Fibroblast of skin of abdomen (primary cell): ENCODE measurements at places on chromosomes 5 and 9.

GRCh38 chr9:115514454-115514853 is 396.5 kb upstream of the TNC start:
- DNase-seq = no peak

DNA sequence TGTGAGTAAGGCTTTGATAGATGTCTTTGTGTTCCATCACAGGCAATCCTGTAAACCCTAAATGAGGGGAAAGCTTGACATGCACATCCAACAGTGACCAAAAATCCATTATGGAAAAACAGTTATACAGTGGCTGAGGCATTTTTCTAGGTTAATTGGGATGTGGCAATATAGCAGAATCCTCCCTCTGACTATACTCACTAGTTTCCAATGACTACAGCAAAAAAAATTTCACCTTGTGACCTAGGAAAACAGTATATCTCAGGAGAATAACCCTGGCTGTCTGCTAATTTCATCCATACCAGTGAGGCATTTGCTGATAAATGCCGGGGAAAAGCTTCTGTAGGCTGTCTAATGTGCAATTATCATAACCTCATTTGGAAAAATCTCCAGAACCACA is 49.9 kb upstream of the SNCAIP start:
- peak; percentile 70 for DNase-seq

DNA sequence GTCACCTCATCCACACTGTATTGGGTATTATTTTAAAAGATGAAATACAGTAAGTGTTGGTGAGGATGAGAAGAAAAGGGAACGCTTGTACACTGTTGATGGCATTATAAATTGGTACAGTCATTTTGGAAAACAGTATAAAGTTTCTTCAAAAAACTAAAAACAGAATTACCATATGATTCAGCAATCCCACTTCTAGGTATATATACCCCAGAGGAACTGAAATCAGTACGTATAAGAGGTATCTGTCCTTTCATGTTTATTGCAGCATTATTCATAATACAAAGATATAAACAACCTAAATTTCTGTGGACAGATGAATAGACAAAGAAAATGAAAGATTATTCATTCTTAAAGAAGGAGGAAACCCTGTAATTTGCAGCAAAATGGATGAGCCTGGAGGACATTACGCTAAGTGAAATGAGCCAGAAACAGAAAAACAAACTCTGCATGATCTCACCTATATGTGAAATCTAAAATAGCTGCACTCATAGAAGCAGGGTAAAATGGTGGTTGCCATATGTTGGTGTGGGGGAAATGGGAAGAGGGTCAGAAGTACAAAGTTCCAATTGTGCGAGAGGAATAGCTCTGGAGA is 191.6 kb downstream of the TRIM36 start:
- no peak for DNase-seq

DNA sequence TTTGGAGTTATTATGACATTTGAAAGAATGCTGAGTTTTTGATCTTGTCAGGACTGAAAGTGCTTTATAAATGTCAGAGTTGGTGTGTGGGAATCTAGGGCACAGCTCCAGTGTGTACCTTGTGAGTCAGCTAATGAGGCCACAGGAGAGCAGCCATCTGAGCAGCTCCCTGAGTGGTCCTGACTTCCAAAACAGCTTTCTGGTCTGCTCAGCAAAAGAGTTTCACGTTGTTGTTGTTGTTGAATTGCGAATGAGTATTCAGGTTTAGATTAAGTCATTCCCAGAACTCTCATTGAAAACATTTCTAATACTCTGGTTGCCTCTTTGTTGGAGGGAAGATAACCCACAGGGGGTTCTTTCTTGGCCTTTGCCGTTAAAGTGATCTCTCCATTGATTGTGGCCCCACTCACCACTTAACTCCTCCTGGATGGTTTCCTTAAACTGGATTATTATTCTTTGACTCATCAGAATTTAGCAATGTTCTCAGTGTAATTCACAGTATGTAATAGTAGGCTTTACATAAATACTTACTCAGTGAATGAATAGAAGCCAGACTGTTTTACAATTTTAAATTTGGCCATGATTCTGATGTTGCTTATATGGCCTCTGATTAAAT is 125.1 kb upstream of the SGCD start:
- peak; percentile 90 for DNase-seq

DNA sequence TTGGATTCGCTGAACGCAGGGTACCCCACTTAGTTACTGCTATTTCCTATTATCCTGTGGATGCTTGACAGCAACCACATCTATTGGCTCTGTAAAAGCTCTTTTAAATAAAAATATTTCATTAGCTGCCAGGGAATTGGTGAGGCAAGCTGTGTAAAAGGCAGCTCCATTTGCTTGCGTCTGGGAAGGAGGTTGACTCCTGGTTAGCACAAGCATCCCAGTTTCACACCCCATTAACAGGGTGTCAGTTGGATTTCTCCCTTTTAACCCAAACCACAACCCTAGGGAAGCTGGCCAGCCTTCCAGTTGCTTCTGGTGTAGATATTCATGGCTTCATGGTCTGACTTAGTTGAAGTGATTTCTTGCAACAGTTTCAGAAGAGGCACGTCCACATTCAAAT is 151.0 kb downstream of the GPBP1 start:
- DNase-seq = peak; percentile 88

DNA sequence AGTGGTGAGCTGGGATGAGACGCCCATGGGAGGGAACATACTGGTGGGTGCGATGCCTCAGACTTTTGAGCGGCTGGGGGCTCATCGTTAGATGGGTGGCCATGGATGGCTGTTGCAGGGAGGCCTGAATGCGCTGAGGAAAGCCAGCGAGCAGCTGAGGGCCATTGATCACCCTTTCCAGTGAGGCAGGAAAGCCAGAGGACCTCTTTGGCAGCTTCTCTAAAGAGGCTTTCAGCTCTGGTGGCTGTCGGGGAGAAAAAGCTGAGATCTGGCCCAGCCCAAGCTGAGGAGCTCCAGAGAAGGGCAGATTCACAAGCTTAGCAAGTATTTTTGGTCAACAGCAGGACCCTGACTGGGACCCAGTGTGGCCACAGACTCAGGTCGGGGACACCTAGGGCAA is 13.3 kb upstream of the VAV2 start:
- DNase-seq = no peak

DNA sequence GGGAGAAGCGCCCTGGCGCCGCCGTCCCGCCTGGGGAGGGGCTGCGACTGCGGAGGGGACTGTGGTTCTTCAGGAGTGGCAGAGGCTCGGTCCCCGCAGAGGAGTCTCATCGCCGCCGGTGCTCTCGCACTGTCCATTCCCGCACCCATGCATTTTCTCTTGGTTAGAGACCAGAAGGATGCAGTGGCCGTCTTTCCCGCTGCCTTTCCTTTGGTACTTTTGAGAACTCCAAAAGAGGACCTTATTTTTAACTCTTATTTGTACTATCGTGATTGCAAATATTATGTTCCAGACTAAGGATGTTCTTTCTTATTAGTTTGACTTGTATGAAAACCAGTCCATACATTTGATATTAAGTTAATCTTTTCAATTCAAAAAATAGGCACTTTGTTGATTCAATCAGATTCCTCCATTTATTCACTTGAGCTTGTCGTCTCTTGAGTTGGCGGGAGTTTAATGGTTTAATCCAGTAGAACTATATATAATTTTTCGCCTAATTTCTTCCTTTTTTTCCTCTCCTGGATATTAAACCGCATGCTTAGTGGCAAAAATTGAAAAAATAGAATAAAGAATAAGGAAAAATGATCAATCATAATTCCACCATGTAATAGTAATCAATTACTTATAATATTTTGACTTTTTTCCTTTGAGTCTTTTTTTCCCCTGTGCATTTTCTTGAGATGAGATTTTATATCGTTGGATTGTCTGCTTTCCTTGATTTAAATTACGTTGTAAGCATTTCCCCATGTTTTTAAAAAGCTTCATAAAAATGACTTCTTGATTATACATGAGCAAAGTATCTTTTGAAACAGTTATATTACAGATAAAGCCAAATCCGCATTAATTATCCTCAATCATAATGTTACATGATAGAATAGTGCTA is 861 bp downstream of the ZFYVE16 start:
- DNase-seq = peak; percentile 50

- DNase-seq = no peak
Observed at GRCh38 chr9:127793093-127793708, 7.4 kb downstream of the CDK9 start.

GRCh38 chr5:76337953-76338451 is 65.1 kb upstream of the IQGAP2 start:
- peak; percentile 72 for DNase-seq

GRCh38 chr5:89053547-89053946 is 170.6 kb upstream of the MEF2C start:
- DNase-seq = no peak

DNA sequence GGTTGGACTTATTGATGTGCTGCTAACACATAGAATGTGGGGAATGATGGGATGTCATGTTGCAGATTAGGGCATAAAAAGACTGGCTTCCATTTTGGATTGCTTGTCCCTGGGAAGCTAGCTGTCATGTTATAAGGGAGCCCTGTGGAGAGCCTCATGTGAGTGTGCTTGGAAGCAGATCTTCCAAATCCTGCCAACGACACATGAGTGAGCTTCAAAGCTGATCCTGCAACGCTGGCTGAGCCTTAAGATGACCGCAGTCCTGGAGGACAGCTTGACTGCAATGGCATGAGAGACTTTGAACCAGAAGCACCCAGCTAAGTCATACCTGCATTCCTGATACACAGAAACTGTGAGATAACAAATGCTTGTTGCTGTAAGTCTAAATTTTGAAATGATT is 63.6 kb downstream of the NRG2 start:
- no peak for DNase-seq

DNA sequence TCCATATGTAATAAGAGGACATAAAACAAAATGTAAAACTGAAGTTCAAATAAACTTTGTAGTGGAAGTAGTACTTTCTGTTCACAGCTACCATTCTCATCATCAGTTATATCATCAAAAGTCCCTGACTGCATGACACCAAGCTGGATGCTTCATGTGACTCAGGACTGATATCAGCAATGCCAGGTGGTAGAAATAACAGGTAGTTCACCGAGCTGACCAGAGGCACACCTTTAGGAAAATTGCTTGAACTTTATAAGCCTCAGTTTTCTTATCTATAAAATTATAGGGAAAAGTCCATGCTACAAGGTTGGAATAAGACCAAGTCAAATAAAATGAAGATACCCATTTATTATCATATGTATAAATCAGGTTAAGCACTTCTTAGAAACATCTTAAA is 124.9 kb upstream of the PTGER4 start:
- no peak for DNase-seq

DNA sequence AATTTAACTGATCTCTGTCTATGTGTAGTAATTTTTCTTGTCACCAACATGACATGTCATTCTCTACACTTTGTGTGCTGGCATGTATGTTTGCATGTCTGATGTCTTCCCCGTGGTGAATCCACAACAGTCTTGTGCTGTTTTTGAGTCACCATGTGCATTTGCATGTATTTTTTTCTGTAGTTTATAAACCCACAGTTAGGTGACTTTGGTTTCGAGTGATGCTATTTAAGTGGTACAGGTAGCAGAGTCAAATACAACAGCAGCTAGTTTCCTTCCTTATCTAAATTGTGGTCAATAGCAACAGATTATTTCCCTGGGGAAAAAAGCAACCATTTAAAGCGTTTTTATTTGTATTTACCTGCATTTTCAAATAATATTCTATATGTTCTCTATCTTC is 89.9 kb upstream of the FSD1L start:
- DNase-seq = no peak

DNA sequence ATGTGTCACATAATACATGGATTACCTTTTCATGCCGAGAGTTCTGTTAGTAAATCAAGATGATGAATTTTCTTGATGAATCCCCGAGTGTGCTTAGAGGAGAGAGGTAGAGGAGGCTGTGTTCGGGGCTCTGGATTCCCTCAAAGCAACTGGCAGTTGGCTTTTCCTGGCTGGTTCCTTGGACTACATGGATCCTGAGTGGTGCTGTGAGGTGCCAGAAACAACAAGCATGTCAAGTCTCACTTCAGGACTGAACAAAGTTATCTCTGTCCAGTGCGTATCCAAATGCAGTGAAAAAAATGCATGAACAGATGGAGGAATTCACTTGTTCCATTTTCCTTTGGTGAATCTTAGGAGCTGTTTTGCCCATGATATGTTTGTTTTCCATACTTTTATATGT is 231.7 kb downstream of the FBXL7 start:
- DNase-seq = no peak

DNA sequence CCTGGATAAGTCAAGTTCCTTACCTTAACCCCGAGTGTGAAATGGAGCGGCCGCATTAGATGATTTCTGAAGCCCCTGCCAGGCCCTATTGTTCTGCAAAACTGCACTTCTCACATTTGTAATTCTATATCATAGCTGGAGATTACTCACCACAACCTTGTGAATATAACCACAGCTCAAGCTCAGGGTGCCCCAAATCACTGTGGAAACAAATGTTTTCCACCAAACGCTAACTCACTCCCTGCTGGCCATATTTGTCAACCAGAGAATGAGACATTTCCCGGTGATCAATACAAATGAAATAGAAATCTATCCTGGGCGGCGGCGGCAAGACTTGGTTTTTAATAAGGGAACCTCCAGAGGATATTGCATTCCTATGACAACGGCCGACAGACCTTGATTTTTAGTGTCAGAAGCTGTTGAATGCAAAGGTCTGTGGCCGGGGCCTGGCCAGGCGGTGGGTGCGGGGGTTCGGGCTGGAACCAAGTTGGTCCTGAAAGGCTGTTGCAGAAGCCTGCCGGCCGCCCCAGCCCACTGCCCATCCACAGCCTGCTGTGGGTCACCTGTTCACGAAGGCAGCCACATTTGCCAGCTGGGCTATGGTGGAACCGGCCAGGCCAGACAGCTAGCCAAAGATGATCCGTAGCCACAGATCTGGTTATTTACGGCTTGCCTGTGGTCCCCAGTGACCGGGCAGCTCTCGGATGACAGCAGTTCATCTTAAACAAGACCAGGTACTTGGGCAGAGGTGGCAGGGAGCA is 93.9 kb upstream of the LMX1B start:
- no peak for DNase-seq

- no peak for DNase-seq
Observed at GRCh38 chr5:69497006-69497520, 4.5 kb downstream of the OCLN start.

DNA sequence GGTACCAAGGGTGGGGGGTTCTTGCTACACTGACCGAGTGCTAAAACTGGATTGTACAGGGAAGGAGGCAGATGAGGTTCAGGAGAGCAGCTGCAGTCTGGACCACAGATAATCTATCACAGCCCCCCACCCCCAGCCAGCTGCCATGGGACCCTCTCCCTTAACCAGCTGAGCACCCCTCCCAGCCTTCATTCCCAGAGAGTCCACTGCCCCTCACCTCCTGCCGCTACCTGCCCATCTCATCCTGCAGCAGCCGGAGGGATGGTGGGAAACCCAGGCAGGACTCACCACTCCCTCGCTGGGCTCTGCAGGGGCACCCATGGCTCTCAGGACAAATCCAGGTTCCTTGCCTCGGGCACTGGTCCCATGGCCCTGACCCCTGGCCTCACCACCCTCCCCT is 66.7 kb downstream of the MRPL36 start:
- DNase-seq = no peak
